ENCODE measurements at places on chromosomes 7 and 10. TPM values are rescaled to one million over a fixed set of nuclear protein-coding genes. Genes with fewer than 3 reads are reported as not detected.

Gene VTI1A
- polyA plus RNA-seq: 21.3 TPM

Gene SKIDA1
- polyA plus RNA-seq: 10.8 TPM

Gene PLXDC2
- 34.3 TPM for polyA plus RNA-seq

Gene MYH16
- polyA plus RNA-seq: 0.17 TPM

DNA sequence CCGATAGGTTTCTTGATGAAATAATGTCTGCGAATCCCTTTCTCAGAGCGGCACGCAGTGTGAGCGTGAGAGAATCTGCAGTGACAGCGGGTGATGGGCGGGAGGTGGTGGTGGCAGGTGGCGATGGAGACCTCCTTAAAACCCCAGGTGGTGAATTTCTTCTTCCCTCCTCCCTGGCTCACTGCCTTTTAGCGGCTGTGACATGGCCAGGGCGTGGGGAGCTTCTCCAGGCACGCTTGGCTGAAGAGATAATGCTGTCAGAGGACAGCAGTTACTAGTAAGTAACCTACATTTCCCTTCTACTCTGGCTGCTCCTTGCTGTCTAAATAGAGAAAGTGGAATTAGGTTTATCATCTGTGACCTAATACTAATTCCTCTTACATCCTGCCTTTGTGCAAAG, 141.4 kb upstream of the INSYN2A start:
- no peak for DNase-seq

DNA sequence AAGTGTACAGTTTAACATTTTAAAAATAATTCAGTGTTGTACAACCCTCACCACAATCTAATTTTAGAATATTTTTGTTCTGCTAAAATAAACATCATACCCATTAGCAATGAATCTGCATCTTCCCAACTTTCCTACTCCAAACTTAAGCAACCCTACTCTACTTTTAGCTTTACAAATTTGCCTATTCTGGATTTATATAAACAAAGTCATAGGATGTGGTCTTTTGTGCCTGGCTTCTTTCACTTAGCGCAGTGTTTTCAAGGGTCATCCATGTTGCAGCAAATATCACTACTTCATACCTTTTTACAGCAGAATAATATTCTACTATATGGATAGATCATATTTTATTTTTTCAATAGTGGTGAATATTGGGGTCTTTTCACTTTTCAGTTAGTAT, 18.9 kb downstream of the CALML3 start:
- no peak for DNase-seq

- no peak for DNase-seq
These were observed 93.5 kb upstream of the MPP7 start for GRCh38 chr10:28396331-28396730.

DNA sequence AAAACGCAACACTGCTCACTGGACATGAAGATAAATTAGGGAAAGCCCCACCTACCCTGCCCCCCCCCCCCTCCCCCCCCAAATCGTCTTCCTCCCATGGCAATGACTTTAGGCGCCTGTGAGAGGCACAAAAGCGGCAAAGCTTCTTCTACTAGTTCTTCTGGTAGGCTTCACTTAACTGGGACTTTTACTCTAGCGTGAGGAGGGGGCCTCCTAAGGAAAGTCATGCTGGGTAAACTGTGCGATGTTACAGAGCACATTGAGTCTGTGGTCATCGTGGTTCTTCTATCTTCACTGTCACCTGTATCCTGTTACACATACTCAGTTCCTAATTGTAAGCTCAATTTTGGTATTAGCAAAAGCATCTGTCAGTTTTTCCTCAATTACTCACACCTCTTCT, 25.1 kb downstream of the HSPB1 start:
- DNase-seq: no peak

GRCh38 chr7:2782565-2782964, 61.5 kb downstream of the GNA12 start:
- no peak for DNase-seq

DNA sequence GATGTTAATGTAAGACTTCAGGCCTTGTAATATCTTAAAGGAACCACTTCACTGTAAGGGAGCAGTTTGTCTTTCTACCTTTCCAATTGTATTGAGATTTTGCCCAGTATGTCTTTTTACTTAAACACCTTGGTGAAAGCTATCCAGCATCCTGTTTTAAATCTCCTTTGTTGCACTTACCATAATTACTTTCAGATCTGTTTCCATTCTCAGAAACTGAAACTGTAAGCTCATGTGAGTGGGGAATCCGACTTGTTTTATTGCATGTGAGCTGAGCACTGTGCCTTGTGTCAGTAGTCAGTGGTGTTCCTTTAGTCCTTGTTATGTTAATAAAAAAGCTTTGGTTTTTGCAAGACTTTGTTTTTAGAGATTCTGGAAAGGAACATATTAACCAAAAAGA, 42.2 kb downstream of the BMPR1A start:
- no peak for DNase-seq

- DNase-seq: no peak
These were observed 59.1 kb downstream of the GATA3 start for GRCh38 chr10:8113616-8114015.

GRCh38 chr7:152660021-152660420, 15.9 kb downstream of the XRCC2 start:
- DNase-seq: no peak

DNA sequence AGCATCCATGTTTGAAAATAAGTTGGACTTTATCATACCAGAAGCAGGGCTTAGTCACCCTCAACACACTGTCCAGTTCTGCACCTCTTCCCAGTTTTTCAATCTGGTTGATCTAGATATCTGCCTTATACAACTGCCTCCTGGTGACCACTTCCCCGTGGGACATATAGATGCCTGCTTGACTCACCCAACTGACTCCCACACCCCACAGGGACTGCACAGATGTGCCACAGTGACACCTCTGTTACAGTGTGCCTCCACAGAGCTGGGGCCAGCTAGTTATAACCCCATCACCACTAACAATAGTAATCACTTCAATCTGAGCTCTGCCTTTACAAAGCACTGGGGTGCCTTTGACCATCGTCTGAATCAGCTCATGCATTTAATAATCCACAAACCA, 82.6 kb upstream of the AOAH start:
- no peak for DNase-seq

Measured in left renal cortex interstitium (tissue), 4 donors.